ENCODE measurements at places on chromosomes 16 and 17.

GRCh38 chr16:52757746-52758472, 211.0 kb upstream of the TOX3 start:
- DNase-seq, result no peak

- DNase-seq, result no peak
Measured at GRCh38 chr17:47220531-47220999, 11.4 kb downstream of the MYL4 start.

- DNase-seq, result no peak
Measured at GRCh38 chr17:47966079-47966519, 4.8 kb upstream of the CDK5RAP3 start.

GRCh38 chr17:66994930-66995535, 30.5 kb downstream of the CACNG4 start:
- no peak for DNase-seq

- no peak for DNase-seq
Measured at GRCh38 chr16:83633286-83633685, 174.5 kb upstream of the HSBP1 start.

DNA sequence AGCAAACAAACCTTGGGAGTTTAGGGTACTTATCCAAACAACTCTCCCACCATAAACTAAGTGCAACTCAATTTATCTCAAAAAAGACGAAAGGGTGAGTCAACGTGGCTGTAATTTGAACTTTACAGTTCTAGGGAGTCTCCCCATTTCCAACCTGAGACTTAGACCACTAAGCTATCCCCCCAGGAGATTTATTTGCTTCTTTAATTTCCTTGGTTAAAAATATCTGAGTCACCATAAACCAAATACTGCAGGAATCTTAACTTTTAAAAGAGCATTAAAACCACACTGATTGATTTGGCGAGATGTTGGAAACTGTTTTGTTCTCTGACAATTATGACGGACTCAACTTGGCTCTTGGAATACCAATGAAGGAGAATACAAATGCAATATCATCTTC, 299.3 kb upstream of the SOX9 start:
- no peak for DNase-seq

DNA sequence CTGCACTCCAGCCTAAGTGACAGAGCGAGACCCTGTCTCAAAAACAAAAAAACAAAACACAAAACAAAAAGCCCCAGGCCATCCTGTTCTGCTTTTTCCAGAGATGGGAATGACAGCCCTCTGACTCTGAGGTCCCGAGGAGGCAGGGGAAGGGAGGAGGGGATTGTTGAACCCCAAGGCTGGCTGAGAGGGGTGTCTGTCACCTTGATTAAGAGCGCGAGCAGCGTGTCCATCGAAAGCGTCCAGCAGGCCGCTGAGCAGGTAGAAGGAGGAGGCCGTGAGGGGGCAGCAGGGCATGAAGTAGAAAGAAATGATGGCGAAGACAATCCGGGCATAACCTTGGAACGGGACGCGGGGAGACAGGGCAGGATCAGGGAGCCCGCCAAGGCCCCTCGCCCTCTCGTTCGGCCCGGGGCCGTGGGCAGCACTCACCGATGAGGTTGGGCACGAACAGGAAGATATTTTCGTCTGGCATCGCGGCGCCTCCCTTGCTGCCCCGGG, 593 bp downstream of the CDIPT start:
- DNase-seq, result no peak

GRCh38 chr16:75309156-75309555, 57.7 kb upstream of the BCAR1 start:
- no peak for DNase-seq

GRCh38 chr17:46854948-46855347, 3.6 kb downstream of the WNT9B start:
- DNase-seq, result no peak

- DNase-seq, result no peak
Measured at GRCh38 chr16:85479972-85480726, 133.0 kb upstream of the GSE1 start.

GRCh38 chr17:19237389-19238166, 412 bp downstream of the EPN2 start:
- DNase-seq, result no peak

DNA sequence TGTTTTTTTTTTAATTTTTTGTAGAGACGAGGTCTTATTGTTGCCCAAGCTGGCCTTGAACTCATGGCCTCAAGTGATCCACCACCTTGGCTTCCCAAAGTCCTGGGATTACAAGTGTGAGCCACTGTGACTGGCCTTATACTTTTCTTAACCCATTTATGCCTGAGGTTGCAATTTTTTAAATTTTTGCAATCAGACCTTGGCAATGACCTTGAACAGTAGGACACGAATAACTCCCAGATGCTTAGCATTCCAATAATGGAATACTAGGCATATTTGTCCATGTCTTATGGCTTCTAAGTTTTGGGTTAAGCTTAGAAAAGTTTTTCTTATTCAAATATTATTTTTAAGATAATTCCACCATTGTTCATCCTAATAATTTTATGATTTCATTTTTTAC, 28.3 kb upstream of the TMEM97 start:
- no peak for DNase-seq

DNA sequence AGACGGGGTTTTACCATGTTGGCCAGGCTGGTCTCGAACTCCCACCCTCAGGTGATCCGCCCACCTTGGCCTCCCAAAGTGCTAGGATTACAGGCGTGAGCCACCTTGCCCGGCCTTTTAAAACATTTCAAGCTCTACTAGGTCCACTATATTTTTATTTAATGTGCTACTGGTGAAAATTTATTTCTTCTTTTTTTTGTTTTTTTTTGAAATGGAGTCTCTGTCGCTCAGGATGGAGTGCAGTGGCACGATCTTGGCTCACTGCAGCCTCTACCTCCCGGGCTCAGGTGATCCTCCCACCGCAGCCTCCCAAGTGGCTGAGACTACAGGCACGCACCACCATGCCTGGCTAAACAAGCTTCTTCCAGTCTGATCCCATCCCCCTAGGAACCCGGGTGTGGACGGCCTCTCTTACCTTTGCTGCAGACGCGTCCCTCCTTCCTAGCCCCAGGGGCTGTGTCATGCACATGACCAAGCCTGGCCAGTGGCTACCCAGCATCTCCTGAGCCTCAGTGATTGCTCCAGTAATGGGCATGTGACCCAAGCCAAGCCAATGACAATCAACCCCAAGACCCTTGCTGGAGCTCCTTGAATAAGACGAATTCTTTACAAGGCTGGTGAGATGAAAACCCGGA, 40.1 kb upstream of the LITAF start:
- DNase-seq, result no peak

- DNase-seq, result no peak
Measured at GRCh38 chr16:212999-213398, 16.2 kb downstream of the LUC7L start.

- DNase-seq, result no peak
Measured at GRCh38 chr17:31469959-31470358, 78.5 kb downstream of the RAB11FIP4 start.

DNA sequence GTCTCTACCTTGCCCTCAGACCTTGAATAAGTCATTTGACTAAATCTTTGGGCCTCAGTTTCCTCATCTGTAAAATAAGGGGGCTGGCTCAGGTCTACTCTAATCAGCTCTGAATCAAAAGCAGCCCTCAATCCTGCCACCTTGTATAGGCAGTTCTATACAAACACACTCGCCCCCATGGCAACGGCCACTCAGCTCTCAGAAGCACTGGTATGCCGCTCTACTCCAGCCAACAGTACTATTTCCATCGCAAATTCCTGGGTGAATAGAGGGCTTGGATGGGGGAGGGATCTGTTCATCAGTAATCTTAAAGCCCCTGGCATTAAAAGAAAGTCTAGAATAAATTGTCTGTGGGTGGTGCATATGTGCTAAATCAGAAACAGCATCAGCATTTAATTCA, 21.2 kb upstream of the TAOK1 start:
- DNase-seq, result no peak

DNA sequence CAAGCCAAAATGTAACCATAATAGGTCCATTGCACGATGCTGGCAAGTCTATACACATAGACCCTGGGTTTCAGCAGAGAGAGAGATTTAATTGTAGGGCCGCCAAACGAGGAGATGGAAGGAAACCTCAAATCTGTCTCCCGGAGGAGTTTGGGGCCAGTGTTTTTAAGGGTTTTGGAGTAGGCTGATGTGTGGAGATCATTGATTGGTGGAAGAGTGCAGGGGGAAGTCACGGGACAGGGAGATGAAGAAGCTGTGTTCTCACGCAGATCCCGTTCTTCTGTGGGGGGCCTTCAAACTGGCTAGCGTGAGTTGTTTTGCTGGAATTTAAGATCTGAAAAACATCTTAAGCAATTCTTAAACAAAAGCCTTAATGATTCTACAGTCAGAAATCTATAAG, 84.8 kb downstream of the KATNIP start:
- DNase-seq, result no peak

- no peak for DNase-seq
Measured at GRCh38 chr17:78329263-78330059, 30.4 kb downstream of the SOCS3 start.

GRCh38 chr17:6589266-6589946, 33.1 kb upstream of the PITPNM3 start:
- DNase-seq, result no peak

DNA sequence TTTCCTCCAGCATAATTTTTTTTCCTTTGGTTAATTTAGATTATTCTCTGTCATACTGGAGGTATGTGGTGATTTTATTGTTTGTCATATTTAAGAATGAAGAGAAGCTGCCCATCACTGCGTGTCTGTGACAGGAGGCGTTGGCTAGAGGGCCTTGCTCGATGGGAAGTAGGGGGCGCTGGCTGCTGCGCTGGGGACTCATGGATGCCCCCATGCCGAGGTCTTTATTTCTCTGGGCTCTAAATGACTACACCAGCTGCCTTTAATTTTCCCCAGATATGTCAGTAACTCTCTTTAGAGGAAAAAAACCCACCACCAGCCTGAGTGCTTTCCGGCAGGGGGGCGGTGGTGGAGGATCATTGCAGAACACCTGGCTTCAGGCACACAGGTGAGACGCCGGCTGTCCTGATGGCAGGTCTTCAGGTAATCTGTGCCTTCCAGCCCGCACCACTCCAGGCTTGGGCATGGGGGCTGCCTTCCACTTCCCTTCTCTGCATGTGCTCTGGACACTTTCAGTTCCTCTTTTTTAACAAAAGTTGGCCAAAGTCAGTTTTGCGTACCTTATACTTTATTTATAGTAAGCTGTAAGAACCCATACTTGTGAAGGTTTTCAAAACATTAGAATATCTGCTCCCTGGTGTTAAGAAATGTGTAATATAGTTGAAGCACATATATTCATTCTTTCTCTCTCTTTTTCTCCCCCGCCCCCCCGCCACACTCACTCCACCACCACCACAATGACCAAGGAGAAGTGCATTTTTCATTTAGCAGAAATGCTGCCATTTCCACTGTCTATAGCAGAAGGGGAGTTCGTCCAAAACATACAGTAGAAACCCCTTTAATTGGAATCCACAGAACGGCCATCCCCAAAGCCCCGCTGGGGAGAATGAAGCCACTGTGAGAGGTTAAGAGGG, 192.7 kb downstream of the RPTOR start:
- DNase-seq, result no peak

- DNase-seq, result no peak
Measured at GRCh38 chr16:46844771-46845170, 13.8 kb upstream of the C16orf87 start.

GRCh38 chr17:18248300-18248731, 10.2 kb downstream of the FLII start:
- DNase-seq, result peak; percentile 4

DNA sequence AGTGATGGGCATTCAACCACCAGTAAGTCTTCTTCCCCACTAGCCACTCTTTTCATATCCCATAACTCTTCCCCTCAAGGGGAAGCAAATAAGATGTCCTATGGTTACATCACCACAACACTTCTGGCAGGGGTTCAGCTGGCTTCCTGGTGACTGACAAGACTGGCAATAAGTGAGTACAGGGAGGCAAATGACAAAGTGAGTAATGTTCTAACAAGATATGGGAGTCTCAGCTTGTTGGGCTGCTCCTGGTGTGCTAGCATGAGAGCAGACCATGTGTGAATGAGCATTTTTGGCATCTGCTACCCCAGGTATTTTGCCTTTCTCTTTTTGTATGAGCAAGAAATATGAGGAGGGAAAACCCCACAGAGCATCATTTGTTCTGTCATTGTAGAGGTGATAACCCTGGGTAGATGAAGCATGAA, 9.9 kb downstream of the TMIGD1 start:
- no peak for DNase-seq

- no peak for DNase-seq
Measured at GRCh38 chr16:23941963-23942564, 106.3 kb downstream of the PRKCB start.

DNA sequence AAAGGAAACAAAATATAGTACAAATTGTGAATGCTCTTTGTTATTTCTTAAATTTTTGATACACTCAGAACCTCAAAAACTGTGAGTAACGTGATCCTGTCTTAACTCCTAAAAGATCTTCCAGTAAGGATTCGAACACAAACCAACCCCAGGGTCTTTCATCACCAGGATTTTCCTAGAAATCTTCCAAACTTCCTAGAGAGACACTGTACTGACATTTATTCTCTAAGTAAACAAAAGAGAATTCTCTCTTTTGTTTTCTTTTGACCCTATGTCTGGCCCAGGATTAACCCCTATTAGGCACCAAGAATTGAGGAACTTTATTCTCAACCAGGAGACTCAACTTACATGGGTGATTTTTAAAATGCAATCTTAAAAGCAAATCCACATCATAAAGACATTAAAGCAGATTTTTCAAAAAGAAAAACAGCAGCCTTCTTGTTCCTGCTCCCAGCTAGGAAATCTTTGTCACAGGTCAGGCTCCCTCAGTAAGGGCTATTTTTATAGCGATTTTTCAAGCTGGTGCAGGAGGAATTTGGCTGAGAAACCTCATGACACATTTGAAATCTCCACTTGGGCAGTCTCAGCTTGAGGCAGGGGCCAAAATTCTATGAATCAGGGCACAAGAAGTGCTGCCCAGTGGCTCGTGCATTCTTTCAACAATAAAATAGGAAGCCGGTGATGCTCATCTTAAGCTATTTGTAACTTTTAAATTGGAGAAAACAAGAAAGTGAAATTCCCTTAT, 6.2 kb upstream of the SMG1 start:
- no peak for DNase-seq

DNA sequence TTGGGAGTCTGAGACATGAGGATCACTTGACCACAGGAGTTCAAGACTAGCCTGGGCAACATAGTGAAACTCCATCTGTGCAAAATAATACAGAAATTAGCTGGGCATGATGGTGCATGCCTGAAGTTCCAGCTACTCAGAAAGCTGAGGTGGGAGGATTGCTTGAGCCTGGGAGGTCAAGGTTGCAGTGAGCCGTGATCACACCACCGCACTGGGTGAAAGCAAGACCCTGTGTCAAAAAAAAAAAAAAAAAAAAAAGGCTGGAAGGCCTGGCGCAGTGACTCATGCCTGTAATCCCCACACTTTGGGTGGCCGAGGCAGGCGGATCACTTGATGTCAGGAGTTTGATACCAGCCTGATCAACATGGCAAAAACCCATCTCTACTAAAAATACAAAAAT, 8.1 kb downstream of the UBN1 start:
- DNase-seq, result no peak

- no peak for DNase-seq
Measured at GRCh38 chr16:25925421-25925820, 233.7 kb downstream of the HS3ST4 start.

GRCh38 chr16:57469917-57470470, 7.5 kb downstream of the POLR2C start:
- DNase-seq, result no peak

Data from NCI-H187 treated with DMSO at 0.1 percent for 48 hours (cell line).